ENCODE measurements at places on chromosomes 7 and 10. TPM values are rescaled to one million over a fixed set of nuclear protein-coding genes. Genes with fewer than 3 reads are reported as not detected.

The OPN4 gene
- total RNA-seq = not detected

The DDX21 gene
- 75.5 TPM for total RNA-seq

The MYO1G gene
- total RNA-seq = 0.14 TPM

The H2BK1 gene
- not detected for total RNA-seq
